ENCODE measurements at places on chromosomes 16 and 17.

GRCh38 chr16:55534756-55535155 is 25.9 kb downstream of the LPCAT2 start:
- DNase-seq: no peak

DNA sequence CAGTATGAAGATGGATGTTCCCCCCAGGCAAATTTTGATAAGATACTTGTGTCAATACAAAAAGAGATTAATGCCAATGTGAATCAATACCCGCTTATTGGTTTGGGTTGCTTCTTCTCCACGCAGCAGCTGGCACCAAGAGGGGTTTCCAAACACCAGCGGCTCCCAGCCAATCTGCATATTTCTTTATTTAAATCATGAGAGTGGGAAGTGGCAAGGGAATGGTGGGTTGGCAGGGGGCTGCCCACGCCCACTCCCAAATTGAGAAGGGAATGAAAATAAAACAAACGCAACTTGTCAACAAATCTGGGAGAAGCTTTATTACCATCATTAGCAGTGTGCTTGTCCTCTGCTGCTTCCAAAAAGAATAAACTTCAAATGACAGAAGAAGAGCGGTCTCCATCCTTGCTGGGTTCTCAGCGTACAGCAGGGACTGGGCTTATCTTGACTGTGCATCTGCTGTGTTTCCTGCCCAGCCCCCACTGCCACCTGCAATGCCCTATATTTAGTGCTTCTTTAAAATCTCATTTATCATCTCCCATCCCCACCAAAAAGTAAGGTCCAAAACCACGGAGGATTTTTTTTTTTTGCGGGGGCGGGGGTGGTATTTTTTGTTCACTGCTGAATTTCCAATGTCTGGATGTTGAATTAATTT is 34.9 kb upstream of the C16orf78 start:
- no peak for DNase-seq

DNA sequence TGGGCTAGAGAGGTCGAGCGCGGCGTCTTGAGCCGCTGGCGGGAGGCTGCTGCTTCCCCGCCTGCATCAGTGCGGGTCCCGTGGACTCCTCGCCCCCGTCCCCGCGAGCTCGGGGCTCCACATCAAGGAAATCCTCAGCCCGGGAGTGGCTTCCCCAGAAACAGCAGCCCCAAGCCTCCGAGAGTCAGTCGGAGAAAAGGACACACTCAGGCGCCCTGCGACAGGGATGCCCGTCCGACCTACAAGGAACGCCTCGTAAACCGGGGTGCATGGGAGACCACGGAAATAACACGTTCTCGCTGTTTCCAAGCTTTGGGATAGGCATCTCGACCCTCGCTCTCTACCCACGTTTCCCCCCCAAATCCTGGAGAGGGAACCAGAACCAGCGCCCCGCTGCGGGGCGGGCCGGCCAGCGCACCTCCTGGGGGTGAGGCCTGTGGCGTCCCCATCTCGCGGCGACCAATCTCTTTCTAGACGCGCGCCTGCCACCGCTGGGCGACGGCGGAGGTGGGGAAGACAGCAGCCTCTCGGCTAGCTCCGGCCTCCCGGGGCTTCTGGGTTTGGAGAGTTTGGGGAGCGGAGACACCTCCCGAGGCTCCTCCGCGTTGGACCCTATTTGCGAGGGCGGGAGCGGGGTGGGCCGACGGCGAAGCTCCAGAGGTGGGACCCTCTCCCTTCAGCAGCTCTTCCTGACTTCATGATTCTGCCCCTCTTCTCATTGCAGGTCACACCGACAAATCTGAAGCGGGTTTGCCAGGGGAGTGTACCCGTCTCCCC is 759 bp upstream of the TP53I13 start:
- DNase-seq: peak; percentile 64

DNA sequence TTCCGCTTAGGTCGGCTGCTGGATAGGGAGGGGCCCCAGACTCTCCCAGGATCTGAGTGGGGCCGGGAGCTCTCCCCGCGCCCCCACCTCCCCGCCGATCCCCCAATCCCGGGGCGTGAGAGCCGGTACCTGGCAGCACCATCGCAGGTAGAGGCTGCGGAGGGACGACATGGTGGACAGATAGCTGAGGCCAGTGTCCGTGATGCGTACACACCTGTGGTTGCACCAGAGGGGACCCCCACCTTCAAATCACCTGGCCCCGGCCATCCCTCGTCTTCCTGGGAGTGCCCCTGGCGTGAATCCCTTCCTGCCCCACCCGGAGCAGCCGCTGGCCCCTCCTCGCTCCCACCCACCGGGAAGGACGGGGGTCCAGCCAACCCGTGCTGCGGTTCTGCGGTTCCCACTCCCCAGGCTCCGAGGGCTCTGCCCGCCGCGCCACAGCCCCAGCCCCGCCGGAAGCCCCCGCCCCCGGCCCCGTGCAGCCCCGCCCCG is 4.7 kb upstream of the WDR24 start:
- no peak for DNase-seq

GRCh38 chr16:56977216-56977615 is 12.1 kb upstream of the NLRC5 start:
- no peak for DNase-seq
